ENCODE measurements at places on chromosomes 6 and 20.

DNA sequence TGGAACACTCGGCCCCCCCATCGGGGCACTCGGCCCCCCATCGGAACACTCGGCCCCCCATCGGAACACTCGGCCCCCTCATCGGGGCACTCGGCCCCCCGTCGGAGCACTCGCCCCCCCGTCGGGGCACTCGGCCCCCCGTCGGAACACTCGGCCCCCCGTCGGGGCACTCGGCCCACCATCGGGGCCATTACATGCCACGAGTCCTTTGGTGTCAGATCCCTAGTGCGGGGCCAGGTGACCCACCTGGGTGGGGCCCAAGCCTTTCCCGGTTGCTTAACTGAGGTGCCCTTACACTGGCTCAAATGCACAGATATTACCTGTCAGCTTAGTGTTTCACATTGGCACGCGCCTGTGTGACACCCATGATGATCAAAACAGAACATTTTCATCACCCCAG lies 95.9 kb downstream of the TAF4 start:
- DNase-seq: no peak

DNA sequence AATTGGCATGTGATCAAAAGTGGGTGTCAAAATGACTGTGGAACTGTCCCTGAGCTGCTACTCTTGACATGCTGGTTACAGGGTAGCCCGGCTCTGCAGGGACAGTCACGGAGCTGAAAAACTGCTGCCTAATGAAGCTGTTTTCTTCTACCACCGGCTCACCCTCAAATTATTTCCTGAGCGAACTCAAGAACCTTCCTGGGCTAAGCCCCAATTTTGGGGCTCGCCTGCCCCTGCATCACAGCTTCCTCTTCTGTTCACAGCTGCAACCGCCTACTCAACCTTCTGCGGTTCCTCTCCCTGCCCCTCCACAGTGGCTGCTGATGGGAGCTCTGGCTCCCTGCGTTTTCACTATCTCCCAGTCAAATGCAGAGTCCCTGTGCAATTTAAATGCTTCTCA lies 110.8 kb upstream of the MLN start:
- DNase-seq: peak; percentile 28

DNA sequence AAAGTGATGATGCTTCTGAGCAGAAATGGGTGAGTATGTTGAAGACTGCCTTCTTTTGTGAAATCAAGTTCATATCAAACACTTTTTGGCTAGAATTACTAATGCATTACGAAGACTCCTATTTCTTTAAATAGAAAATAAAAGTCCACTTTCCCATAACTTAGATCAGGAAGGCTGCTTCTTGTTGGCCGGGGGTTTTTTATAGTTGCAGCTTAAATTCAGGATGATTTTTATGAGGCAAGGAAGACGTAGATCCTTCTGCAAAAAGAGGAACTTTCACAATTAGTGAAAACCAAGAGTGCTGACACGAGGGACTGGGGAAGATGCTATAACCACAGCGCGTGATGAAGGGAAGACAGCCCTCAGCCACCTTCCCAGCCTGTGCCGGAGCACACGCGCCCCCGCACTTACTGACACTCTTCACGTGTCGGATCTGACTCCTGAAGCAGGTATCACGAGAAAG lies 206.1 kb upstream of the PRDM1 start:
- DNase-seq: no peak

DNA sequence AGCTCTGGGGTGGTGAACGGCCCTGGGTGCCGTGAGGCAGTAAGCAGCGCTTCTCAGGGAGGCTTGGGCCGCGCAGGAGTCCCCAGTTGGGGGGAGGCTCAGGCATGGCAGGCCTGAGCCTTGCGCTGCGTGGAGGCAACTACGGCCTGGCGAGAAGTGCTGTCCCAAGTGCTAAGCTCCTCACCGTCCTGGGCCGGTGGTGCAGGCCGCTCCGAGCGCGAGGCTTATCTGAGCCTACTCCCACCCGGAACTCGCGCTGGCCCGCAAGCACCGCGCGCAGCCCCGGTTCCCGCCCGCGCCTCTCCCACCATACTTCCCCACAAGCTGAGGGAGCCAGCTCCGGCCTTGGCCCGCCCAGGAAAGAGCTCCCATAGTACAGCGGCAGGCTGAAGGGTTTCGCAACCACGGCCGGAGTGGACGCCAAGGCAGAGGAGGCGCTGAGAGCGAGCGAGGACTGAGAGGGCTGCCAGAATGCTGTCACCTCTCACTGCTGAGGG lies 1.8 kb upstream of the WRNIP1 start:
- DNase-seq: no peak

DNA sequence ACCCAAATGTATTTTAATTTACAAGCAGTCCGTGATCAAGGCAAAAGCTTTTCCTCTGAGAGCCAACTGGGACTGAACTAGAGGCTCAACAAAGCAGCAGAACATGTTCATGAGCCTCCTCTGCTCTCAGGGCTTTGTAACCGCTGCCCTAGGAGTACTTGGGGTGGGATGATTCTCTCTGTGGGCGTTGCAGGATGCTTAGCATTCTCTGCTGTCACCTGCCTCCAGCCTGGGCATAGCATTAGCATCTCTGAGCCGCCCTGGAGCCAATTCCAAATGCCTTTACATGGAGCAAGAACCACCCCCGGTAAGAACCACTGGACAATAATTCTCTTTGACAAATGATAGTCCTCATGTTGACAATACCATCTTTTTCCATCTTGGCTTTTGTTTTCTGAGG lies 237.6 kb upstream of the CDH4 start:
- DNase-seq: no peak

GRCh38 chr6:102493485-102493884 lies 1100.0 kb downstream of the GRIK2 start:
- no peak for DNase-seq

- DNase-seq: no peak
These were observed 9.0 kb downstream of the COL21A1 start for GRCh38 chr6:56238352-56238751.

GRCh38 chr20:60210779-60211617 lies 252.8 kb downstream of the CDH26 start:
- peak; percentile 81 for DNase-seq

DNA sequence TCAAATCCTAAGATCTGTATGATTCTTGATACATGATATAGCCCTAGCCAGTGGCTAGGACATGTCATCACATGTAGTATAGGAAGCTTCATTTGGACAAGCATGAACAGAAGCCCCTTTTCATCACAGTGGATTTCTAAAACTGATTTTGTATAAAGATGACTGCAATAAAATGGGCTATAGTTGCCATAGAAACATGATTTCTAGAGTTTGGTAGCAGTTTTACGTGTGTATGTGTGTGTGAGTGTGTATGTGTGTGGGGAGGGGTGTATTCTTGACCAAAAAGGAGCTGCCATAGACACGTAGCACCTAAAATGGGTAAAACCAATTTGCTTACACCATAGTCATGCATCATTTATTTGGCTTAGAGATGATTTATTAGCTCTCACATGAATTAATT lies 200.5 kb upstream of the CNR1 start:
- DNase-seq: no peak

DNA sequence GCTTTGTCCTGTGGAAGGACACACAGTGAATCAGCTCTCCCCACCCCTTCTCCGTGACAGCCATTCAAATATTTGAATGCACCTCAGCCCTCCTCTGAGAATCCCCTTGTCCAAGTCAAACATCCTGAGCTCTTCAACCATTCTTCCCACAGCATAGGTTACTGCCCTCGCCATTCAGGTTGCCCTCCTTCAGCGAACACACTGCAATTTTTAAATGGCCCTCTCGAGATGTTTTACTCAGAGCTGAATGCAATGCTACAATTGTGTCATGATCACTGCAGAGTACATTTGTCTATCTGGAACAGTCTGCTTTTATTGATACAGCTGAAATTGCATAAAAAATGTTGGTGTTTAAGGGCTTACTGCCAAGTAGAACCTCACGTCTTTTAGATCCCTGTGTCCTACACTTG lies 48.9 kb downstream of the SLC2A12 start:
- DNase-seq: no peak

DNA sequence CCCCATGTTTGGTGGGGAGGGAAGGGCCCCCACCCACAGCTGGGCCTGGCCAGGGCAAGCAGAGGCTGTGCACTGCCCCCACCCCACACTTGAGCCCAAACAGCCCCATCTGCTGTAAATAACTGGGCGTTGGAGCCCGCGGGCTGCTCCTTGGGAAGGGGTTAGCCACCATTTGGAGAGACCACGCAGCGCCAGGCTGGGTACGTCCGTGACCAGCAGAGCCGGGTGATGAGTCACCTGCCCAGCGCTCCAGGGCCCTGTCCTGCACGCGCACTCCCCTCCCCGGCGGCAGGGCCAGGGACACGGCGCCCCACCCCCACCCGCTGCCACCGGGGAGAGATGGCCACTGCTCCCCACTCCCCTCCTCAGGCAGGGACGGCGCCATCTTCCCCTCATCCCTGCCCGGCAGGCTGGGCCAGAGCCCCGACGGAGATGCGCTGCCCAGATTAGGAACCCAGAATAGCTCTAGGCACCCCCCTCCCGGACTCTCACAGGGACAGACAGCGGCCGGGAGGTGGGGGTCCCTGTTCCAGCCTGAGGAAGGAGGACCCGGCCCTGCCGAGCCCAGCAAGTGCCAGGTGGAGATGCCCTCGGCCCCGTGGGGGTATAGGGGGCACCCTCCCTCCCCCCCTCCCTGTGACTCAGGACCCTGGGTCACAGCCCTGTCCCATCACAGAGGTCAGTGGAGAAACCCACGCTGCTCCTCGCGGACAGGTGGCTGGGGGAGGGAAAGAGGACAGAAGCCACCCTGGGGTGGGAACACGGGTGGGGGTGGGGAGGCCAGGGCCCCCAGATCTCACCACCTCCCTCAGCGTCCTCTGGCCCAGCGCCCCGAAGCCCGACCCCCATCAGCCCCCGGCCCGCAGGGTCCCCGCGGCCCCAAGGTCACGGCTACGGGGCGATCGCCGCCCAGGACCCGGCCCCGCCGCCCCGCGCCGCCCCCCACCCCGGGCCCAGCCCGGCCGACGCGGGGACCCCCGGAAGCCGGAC lies 642 bp downstream of the EEF1A2 start:
- DNase-seq: no peak

Data from posterior cingulate gyrus (tissue), 11 donors.